ENCODE measurements at places on chromosomes 3 and 15. TPM values are rescaled to one million over a fixed set of nuclear protein-coding genes. Genes with fewer than 3 reads are reported as not detected.

The ITIH1 gene
- polyA plus RNA-seq, result not detected

The IGSF11 gene
- 5.8 TPM for polyA plus RNA-seq

DNA sequence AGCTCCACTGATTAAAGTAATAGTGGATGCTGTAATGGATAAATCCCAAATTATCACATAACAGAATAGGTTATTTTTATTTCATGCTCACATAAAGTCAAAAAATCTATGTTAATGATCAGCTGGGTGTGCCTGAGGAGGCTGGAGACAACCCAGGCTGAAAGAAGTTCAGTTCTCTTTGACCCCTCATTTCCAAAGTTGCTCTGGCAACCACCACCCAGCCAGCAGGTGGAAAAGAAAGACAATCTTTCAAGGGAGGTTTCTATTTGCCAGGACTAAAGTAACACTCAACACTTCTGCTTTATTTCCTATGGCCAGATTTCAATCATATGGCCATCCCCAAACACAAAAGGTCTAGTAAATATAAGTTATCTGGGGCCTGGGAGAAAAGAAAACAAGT lies 48.8 kb upstream of the ANKRD28 start:
- no peak for DNase-seq

GRCh38 chr3:120093119-120093910 lies 932 bp downstream of the GSK3B start:
- DNase-seq, result peak; percentile 89

DNA sequence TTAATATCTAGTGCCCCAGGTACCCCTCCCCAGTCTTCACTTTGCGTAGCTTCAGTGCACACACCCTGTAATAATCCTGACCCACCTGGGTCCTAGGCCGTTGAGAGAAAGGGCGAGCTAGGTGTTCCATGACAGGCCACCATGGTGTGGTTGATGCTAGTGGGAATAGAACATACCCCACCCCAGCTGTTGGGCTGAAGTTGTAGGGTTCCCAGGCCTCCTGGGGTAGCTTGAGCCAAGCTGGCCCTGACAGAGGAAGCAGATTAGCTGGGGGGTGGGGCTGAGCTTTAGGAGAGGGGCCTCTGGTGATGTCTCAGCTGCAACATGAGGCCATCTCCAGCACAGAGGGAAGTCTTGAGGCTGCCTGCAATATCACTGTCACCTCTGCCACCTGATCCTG lies 40.5 kb downstream of the RAB11A start:
- DNase-seq, result no peak

Data from left kidney (tissue), 8 donors.